Pulmonary artery endothelial cell (primary cell): ENCODE measurements at places on chromosomes 2 and 18.

DNA sequence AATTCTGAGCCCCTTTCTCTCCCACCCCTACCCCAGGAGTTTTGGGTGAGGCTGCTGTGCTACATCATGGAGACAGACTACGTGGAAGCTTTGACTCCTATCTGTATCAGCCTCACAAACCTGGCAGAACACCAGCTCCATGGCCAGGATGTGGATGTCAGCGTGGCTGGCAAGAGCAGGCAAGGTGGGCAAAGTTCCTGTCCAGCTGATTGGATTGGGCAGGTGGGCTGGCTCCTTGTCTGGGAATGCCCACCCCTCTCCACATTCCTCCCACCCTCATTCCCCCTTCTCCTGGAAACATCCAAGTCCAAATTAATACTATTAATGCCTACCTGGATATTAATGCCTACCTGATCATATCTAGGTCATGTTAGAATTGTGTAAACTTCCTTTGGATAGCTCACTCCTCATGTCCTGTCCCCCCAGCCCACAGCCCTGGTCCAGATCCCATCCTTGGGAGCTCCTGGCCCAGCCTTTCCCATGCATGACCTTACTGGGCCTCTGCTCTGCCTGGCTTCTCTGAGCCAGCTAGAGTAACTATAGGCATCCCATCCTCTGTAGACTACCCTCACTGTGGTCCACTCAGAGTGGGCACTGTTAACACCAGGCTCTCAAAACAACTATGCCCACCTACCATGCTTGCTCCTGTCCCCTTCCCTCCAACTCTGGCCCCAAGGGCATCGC is 24.1 kb downstream of the MROH2A start:
- no peak for DNase-seq

GRCh38 chr2:220981926-220982325 is 590.2 kb downstream of the EPHA4 start:
- no peak for DNase-seq

DNA sequence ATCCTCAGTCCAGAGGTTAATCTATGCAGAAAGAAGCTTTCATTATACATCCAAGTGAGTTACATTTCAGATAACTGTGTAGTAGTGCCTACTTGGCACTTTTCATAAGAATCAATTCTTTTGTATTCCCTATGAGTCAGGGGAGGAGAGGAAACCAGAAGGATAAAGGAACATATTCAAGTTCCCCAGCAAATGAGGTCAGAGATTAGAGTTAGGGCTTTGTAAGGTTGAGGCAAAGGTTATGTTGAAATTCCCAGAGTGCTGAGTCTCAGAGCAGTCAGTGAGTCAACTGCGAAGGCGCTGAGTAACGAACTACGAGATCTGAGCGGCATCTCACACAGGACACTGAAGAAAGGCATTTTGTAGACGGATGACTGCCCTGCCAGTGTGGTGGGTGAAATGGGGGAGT is 25.1 kb upstream of the ME2 start:
- no peak for DNase-seq

DNA sequence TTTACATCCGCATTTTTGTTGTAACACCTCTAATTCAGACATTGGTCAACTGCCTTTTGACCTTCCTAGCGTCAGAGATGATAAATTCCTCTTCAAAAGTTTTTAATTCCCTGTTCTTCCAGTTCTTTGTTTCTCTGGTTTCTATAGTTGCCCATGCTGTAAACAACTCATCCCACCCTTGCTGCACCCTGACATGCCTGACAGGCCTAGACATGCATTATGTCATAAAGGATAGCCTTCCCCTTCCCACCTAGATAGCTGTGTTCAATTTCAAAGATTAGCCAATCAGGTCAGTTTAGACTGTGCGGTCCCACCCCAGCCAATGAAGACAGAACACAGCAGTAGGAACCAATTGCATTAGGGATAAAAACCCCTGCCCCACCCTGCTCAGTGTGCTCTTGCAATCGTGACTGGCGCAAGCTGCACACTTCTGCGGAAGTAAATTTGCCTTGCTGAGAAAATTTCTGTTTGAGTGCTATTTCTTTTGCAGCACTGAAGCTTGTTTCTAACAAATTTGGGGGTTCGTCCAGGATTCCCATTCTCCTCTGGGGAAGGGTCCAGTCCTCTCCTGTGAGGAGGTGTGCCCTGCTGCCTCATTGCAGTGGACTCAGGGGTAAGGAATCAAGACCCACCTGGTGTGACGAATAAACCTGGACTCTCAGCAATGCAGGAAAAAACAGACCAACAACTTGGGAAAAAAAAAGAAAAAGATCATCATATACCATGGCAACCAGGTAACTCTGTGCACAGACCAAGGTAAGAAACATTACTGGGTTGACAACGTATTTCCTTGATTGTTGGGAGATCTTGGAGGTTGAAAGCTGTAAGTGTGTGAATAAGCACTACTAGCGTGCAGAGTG is 9.1 kb upstream of the SAP130 start:
- no peak for DNase-seq

DNA sequence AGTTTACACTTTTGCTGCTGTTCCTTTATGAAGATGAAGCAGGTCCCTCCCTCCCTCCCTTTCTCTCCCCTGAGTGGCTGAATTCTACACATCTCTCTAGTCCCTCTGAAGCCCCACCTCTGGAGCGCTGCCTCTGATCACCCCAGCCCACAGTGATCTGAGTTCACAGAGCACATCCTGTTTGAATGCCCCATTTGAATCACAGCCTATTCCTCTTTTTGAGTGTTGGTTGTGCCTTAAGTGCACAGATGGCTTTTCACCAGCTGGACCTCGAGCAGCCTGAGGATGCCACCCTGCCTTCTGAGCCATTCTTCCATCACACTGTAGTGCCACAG is 87.1 kb downstream of the ITGB1BP1 start:
- no peak for DNase-seq

GRCh38 chr2:24874035-24874434 is 46.0 kb downstream of the ADCY3 start:
- DNase-seq: no peak

DNA sequence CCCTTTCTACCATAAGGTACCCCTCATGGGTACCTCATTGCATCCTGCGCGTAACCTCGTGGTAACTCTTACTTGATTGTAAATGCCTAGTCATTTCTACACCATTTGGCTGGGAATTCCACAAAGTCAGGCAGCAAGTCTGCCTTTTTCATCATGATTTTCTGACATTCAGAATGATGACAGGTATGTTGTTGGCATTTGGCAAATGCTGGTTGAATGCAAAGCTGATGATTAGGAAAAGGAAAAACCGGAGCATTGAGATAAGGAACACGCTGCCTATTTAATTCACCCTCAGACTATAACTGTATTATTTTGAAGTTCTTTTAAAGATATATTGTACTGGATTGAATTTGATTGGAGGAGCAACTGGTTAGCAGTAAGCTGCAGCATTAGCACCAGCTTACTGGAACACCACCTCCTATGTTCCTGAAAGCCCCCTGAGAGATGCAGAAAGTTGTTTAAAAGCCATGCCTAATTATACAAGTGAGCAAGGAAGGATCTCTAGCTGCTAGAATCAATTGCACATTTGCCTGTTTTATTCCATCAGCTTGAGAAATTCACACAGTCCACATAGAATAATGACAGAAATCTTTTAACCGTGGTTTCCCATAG is 520.1 kb downstream of the LRP1B start:
- DNase-seq: no peak

- no peak for DNase-seq
Observed at GRCh38 chr18:3451183-3451988, 1.4 kb downstream of the TGIF1 start.

DNA sequence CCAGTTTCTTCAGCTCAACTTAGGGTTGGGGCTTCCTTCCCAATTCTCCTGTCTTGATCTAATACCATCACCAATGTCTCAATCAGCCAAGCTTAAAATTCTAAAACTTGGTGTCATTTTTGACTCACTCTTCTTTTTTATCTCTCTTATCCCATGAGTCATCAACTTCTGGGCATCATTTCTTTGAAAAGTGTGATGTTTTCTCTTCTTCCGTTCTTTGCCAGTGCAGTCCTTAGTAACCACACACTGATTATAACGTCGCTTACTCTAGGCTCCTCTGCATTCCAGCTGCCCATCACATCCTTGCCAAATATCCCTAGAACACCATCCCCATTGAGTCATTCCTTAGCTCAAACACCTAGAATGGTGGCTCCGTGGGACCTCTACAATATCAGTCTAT is 27.4 kb upstream of the MRO start:
- no peak for DNase-seq

- DNase-seq: no peak
Observed at GRCh38 chr2:75959724-75960471, 249.2 kb upstream of the GCFC2 start.

DNA sequence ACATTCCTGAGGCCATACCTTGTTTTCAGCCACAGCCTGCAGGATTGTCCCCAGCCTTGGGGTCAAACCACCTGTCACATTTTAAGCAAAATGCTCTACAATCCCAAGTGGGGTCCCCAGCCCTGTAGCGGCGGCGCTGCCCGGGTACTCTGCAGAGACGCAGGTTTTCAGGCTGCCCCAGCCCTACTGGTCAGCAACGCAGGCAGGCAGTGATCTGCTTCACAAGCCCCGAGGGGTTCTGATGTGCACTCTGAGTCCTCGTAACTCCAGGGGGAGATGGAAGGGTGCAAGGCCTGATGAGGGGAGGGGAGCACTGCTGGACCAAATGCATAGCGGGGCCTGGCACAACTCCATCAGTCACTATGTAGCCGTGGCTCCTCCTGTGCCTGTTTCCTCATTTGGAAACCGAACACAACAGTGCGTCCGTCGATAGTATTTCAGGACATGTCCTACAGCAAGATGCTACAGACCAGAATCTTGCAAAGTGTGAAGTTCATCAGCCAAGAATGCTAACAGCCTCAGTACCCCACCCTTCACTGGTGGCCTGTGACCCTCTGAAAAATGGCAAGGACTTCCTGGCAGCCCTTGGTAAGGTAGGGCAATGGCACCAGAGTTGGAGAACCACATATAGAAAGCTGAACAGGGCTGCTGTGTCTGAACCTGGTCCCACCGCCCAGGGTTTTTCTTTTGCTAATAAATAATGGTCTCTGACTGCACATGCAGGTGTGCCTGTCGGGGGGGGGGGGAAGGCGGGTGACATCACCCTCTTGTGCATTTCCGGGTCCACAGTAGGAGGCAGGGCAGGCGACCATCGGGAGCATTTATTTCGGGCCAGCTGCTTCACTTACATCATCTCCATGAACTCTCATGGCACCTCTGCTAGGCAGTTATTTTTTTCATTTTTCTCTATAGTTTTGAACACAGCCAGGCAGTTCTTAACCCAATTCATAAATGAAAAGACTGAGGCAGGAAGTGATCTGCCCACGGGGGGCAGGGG is 50.6 kb upstream of the TFCP2L1 start:
- no peak for DNase-seq

DNA sequence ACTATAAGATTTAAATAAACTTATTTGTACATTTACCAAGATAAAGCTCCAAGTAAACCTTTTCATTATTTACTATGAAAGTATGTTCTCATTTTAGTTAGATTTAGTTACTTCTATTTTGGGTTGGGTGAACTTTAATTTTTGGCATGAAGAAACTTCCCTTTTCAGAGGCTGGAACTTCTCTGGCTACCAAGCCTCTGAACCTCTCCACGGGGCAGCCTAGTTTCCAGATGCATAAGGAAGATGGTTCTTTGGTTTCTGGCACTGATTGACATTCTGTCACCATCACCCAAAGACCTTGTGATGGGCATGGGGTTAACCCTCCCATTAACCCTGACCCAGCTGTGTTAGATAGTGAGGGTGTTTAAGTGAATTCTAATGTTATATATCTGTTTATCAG is 17.1 kb downstream of the PSD4 start:
- no peak for DNase-seq

DNA sequence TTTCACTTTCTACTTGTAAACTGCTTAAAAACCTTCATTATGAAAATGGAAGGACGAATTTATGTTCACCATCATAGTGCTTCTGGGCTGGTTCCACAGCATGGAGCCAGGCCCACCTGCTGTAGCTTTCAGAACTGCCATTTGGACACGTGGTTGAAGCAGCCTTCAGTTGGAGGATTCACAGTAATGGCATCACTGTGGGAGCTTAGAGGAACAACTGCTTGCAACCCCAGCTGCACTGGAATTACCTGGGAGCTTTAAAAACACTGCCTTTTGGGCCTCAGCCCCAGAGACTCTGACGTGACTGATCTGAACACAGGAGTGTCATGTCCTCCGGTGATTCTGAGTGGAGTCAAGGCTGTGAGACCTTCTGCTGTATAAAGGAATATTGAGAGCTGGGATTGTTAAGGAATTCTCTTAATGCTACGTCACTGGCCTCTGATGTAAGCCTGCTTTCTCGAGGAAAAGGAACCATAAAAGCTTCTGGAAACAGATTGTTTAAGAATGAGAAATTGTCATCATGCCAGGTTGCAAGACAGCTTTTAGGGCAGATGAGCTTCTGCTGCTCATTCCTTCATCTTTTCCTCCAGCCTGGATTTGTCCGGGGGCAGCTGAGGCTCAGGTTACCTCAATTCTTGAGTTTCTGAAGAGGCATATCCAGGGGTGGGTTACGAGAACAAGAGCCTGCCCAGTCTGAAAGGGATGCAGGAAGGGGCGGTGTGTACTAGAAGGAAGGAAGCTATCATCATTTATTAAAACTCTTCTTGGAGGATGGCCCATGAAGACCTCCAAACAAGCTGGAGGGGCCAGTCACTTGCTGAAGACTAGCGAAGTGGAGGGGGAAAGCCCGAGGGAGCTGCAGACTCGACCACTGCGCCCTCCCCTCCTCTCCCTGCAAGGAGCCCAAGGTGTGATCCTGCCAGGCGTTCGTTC is 1.3 kb upstream of the IL1R1 start:
- no peak for DNase-seq

GRCh38 chr18:50142441-50143120 is 52.4 kb downstream of the MYO5B start:
- DNase-seq: no peak

DNA sequence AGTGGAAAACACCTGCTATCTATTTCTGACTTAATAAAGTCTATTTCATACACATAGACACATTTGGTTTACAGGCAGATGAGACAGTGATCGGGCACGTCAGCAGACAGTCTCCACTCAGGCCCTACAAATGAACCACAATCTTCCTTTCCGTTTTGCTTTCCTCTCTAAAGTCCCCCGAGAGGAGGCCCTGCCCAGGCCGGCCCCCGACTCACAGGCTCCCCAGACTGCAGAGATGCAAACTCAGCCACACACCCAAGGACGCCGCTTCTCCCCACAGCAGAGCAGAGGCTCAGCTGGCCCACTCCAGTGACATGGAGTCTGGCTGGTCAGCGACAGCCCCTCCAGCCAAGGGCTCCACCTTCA is 9.3 kb upstream of the MTERF4 start:
- no peak for DNase-seq

- peak; percentile 84 for DNase-seq
Observed at GRCh38 chr2:190947141-190947540, 66.5 kb downstream of the GLS start.

GRCh38 chr2:214550786-214551185 is 139.9 kb downstream of the VWC2L start:
- no peak for DNase-seq

- no peak for DNase-seq
Observed at GRCh38 chr2:203135105-203135504, 103.7 kb upstream of the CYP20A1 start.

GRCh38 chr2:235224410-235224809 is 269.4 kb upstream of the AGAP1 start:
- no peak for DNase-seq
